ENCODE measurements at places on chromosomes 1 and 21.

DNA sequence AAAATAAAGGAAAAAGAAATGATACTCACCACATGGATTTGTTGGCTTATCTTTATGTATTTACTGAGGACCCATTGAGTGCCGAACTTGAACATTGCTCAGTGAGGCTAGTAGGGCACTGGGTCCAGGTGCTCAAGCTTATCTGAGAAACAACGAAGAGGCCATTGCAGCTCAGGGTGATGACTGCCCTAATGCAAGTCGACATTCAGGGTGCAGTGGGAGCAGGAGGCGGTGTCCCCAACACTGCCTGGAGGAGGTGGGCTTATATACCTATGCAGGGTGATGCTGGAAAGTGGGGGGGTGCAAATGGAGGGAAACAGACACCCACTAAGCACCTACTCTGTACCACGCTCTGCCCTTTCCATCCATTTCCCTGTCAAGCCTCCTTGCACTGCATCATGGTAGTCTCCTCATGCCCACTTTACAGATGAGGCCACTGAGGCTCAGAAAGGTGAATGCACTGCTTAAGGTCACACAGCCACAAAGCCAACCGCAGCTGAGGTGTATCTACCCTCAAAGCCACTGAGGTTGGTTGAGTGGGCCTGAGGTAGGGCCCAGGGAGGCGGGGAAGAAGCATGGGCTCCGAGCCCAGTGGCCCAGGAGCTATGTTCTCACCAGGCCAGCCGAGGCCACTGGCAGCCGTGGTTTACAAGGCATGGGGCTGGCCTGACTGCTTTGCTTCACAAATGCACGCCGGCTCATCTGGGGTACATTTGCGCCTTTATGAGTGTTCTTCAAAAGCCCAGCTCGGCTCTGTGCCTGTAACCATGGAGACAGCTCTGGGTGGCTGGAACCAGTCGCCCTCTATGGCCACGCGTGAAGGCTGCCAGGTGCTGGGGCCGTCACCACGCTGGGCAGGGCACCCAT is 103.8 kb downstream of the EPHB2 start:
- H3K36me3 ChIP-seq = no peaks in the 10 kb centered on the region
- H3K27ac ChIP-seq = no peak overlapping the region
- H3K4me1 ChIP-seq = peaks cover 15% of the 10 kb centered on the region

DNA sequence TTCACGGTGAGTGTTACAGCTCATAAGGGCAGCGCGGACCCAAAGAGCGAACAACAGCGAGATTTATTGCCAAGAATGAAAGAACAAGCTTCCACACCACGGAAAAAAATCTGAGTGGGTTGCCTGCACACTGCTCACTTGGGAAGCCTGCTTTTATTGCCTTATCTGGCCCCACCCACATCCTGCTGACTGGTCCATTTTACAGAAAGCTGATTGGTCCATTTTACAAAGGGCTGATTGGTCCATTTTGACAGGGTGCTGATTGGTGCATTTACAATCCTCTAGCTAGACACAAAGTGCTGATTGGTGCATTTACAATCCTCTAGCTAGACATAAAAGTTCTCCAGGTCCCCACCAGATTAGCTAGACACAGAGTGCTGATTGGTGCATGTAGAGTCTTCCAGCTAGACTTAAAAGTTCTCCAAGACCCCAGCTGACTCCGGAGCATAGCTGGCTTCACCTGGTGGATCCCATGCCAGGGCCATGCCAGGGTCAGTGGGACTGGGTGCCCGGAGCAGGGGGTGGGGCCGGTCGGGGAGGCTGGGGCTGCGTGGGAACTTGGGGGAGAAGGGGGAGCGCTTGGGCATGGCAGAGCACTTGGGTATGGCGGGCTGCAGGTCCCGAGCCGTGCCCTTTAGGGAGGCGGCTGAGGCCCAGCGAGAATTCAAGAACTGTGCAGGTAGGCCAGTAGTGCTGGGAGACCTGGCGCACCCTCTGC is 75.4 kb upstream of the ATP1A1 start:
- no peak for DNase-seq
- peaks cover 2% of the 10 kb centered on the region for H3K36me3 ChIP-seq
- peaks cover 15% of the 10 kb centered on the region for H3K4me1 ChIP-seq
- no peak overlapping the region for H3K4me3 ChIP-seq
- no peaks in the 10 kb centered on the region for H3K27me3 ChIP-seq
- no peak overlapping the region for H3K27ac ChIP-seq

DNA sequence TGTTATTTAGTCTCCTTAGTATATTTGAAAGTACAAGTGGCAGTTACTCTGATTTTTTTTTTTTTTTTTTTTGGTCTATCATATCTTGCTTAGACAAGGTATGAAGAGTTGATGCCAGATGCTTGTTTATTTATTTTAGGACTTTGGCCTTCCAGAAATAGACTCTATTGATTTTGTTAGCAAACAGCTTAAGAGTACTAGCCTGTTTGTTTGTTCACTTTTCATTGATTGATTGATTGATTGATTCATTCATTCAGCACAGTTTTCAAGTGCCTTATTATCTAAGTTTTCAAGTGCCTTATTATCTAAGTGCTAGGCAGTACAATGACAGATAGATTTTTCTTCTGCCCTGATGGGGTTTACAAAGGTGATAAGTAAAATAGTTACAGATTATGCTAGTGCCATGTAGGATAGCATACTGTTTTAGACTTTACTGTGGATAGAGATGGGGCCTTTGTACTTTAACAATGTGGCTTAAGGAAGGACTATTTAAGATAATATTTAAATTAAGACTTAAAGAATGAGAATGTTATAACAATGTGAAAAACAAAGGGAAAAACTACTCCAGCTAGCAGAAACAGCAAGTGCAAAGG is 50.5 kb downstream of the MTF2 start:
- peaks cover 20% of the 10 kb centered on the region for H3K27me3 ChIP-seq
- no peak overlapping the region for H3K4me3 ChIP-seq
- H3K4me1 ChIP-seq = peaks cover 5% of the 10 kb centered on the region
- DNase-seq = no peak
- H3K36me3 ChIP-seq = peaks cover 21% of the 10 kb centered on the region

- H3K27me3 ChIP-seq = no peaks in the 10 kb centered on the region
- peaks cover 9% of the 10 kb centered on the region for H3K4me1 ChIP-seq
Observed at GRCh38 chr21:27306206-27306605, 339.3 kb upstream of the ADAMTS5 start.

GRCh38 chr1:58818075-58818474 is 34.2 kb upstream of the JUN start:
- H3K4me3 ChIP-seq = no peak overlapping the region
- H3K4me1 ChIP-seq = peaks cover 12% of the 10 kb centered on the region
- peaks cover 8% of the 10 kb centered on the region for H3K27me3 ChIP-seq

- DNase-seq = no peak
- peak overlapping the region; percentile 94 for H3K4me3 ChIP-seq
Observed at GRCh38 chr1:234604495-234605398, 5.2 kb downstream of the IRF2BP2 start.

- H3K4me3 ChIP-seq = no peak overlapping the region
- H3K27me3 ChIP-seq = peaks cover 56% of the 10 kb centered on the region
- DNase-seq = no peak
- no peak overlapping the region for H3K27ac ChIP-seq
- H3K4me1 ChIP-seq = no peaks in the 10 kb centered on the region
Observed at GRCh38 chr1:201270616-201271390, 12.5 kb upstream of the PKP1 start.

DNA sequence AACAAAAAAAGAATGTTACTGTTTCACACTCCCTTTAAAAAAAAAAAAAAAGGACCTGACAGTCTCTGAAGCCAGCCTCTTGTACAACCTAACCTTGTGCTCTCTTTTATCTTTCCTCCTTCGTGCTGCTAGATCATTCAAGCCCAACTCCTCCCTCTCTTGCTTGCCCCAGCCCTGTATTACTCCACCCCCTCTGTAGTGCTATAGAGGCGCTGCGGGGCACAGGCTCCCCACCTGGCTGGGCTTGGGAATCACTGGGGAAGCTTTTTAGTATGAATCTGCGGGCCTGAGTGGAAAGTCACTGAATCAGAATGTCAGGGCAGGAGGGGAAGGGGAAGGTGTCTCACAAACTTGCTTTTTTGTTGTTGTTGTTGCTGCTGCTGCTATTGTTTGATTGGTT is 383.7 kb upstream of the CAMK1G start:
- H3K36me3 ChIP-seq = peaks cover 7% of the 10 kb centered on the region
- DNase-seq = no peak
- no peak overlapping the region for H3K4me3 ChIP-seq
- no peak overlapping the region for H3K27ac ChIP-seq
- H3K4me1 ChIP-seq = peaks cover 16% of the 10 kb centered on the region

DNA sequence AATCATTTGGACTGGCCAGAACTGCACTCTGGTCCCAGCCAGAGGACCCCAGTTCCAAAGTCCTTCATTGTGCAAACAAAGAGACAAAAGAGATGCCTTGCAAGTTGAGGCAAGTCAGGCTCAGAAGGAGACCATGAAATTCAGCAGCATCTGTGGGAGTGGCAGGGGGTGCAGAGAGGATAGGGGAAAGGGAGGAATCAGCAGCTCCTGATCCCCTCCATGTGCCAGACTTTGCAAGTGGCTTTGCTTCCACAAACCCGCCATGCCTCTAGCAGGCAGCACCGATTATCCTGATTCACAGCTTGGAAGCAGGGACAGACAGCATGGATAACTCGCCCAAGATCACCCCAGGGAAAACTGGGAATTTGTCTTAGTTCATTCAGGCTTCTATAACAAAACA is 2.1 kb upstream of the CAPN9 start:
- no peak overlapping the region for H3K27ac ChIP-seq
- H3K4me3 ChIP-seq = no peak overlapping the region
- H3K27me3 ChIP-seq = no peaks in the 10 kb centered on the region
- peaks cover 49% of the 10 kb centered on the region for H3K4me1 ChIP-seq
- no peaks in the 10 kb centered on the region for H3K36me3 ChIP-seq

DNA sequence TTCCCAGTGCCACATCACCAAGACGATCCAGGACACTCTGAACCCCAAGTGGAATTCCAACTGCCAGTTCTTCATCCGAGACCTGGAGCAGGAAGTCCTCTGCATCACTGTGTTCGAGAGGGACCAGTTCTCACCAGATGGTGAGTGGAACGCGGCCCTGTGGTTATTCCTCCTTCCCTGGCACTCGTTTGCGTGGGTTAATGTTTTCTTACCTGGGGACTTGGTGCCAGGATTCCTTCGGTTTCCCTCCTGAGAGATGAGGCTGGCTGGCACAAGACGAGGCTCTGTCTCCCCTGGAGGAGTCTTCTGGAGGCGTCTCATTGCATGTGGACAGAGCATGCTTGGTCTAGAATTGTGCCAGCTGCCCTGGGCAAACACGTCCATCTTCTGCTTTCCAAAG is 29.3 kb downstream of the ATP5PO start:
- no peak for DNase-seq
- no peaks in the 10 kb centered on the region for H3K27me3 ChIP-seq
- no peaks in the 10 kb centered on the region for H3K4me1 ChIP-seq
- no peaks in the 10 kb centered on the region for H3K36me3 ChIP-seq
- no peak overlapping the region for H3K4me3 ChIP-seq

Measured in progenitor cell of endocrine pancreas (in vitro differentiated cells).